Left ventricle myocardium superior (tissue), 1 donor: ENCODE measurements at places on chromosomes 6 and 20.

DNA sequence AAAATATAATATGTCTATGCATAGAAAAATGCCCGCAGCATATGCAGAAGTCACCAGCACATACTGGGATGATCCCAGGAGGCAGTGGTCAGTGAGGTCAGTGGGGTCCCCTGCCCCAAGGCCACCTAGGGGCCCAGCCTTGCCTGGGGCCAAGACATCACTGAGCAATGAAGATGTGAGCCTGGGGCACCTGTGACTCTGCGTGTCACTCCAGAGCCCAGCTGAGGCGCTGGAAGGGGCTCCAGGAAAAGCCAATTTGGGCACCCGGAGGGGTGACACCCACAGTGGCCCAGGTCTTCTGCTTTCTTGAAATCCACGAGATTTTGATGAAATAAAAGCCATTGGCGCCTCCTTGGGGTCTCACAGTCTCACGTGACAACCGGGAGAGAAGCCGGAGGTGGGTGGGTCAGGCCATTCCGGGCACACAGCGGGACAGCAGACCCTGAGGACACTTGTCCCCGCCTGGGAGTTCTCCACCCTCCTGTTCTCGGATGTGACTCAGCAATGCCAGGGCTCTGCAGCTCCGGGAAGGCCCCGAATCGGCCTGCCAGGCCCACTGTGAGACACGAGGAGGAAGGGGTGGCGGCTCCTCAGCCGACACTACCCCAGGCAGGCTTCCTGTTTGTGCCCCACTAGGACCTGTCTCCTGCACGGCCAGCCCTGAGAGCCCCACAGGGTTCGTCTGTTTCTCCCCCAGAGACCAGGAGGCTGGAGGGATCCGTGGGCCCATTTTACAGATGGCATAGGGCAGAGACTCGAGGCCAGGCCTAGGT is 24.4 kb upstream of the SLCO4A1 start:
- peak; percentile 78 for DNase-seq

DNA sequence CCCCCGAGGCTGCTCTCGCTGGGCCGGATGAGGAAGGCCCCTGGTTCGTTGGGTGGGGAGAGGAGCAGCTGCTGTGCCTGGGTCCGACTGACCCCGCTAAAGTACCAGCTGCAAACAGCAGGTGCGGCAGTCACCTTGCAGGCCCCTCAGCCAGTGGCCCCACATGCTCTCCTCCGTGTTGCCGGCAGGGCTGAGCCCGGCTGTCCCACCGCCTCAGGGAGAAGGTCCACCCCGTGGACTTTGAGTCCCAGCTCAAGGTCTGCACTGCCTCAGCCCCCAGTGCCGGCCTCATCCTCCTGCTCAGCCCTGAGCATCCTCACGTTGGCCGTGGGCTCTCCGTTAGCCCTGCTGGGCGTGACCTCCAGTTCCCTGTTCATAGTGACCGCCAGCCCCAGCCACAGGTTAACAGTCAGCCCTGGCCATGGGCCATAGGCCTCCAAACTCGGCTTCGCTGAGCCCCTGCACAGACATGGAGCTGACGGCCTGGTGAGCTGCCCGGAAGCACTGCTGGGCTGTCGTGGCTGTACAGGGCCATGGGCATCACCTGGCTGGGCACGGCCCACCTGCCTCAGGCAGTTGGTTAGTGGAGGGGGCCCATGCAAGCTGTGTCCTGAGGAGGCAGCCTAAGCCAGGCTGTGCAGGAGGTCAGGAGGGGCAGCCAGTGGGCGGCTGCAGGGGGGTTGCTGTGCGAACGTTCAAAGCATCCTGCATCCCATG is 3.1 kb downstream of the SRMS start:
- DNase-seq: no peak

GRCh38 chr6:39952167-39952566 is 17.9 kb upstream of the MOCS1 start:
- DNase-seq: no peak

DNA sequence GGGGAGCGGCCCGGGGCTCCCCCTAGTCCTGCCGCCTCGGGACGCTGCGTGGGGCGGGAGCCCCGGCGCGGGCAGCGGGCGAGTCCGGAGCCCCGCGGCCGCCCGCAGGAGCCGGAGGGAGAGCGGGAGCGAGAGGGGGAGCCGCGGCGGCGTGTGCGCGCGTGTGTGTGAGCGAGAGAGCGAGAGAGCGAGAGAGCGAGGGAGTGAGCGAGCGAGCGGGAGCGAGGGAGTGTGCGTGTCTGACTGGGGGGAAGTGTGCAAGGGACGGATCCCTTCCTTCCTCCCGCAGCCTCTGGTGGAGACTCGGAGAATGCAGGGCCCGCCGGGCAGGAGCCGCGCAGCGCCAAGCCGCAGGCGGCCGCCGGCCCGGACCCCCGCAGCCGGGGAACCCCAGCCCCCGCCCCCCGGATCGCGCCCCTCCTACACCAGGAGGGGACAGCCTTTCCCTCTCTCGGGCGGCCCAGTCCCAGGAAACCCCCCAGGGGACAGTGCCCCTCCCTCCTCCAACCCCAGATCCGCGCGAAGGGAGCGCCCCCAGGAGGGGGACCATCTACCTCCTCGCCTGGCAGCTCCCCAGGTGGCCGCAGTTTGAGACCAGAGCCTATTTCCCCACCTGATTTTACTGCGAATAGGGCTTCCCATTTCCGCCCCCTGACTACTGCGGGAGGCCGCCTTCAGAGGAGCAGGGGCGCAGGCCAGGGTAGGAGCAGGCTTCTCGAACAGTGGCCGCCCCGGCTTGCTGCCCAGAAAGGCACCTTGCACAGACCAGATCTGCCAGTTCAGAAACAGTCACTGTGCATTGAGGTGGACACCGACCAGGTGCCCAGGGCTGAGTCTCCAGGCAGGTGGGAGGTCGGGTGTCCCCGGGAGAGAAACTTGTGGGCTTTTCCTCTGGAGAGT is at the start of gene CDH22:
Gene CDH22 (minus strand): TSS at position 241 of the 900 bp plus-strand sequence. CDS start 57,204 bp downstream, outside the sequence.
- DNase-seq: peak; percentile 55

DNA sequence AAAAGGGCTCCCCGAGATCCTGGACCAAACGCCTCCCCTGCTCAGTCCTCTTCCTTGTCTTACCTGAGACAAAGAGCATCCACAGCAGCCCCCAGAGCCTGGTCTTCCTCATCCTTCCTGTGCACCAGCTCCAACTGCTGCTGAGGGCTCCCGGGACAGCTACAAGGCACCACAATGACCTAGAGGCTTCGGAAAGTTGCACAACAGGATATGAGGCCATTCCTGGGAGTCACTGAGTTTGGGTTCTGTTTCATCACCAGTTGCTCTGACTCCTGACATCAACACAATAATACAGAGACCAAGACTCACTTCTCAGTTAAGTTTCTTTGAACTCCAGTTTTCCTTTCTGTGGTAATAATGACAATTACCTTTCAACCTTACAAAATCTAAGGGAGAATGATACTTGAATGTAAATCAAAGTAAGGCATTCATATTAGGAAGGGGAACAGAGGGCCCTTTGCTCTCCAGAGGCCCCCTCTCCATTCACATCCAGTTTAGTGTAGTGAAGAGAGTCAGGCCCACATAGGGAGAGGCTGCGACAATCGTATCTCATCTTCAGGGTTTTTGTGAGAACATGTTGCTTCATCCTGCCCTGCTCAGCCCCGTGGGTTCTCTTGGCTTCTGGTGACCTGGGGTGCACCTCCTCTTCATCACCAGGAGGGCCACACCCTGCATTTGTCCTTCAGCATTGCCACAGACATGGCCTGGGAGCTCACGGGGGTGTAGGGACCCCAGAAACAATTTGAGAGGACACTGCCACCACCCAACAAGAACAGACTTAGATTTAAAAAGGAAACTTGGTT is at the start of gene TREM1:
Gene TREM1 (minus strand): TSS at position 139 of the 803 bp plus-strand sequence. CDS start 27 bp downstream, at position 112.
- DNase-seq: peak; percentile 53

- no peak for DNase-seq
Measured at GRCh38 chr6:109164331-109164730, 69.0 kb downstream of the CEP57L1 start.

DNA sequence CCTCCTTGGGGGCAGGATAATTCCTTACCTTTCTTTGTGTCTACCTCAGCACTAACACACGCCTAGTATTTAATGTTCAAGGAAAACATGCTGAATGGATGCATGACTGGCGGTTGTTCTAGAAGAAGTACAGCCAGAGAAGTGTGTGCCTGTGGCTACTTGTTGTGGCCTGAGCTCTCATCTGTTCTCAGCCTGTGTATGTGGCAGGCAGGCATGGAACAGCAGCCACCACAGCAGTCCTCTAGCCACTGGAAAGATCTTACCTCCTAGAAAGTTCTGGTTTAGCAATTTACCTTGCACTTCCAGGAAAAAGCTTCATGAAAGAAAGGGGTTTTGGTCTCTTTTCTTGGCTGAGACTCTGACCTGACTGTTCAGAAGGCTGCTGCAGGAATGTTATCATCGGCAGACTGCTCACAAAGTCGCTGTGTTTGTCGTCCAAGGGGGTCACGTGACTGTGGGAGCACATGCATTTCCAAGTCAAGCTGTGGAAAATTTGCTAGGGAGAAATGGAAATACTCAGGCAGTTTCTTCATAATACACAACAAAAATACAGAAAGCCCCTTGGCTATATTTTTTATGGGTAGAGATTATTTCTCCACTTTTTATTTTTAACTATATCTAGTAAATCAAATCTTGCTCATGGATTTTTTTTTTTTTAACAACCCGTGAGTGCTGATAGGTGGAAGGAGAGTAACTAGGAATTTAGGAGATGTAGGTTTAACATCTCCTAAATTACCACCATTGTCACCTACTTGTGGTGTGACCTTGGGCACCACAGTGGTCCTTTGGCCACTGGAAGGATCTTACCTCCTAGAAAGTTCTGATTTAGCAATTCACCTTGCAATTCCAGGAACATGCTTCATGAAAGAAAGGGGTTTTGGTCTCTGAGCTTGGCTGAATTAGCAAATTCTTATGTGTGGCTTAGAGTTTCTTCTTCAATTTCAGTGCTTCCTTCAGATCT is 110.8 kb upstream of the GPR6 start:
- DNase-seq: peak; percentile 50

GRCh38 chr6:34159844-34160243 is 14.0 kb upstream of the GRM4 start:
- DNase-seq: no peak

GRCh38 chr6:38305995-38306681 is 333.6 kb downstream of the BTBD9 start:
- no peak for DNase-seq

- DNase-seq: no peak
Measured at GRCh38 chr20:33767777-33768138, 36.0 kb downstream of the ZNF341 start.
